Activated CD4-positive, alpha-beta T cell treated with anti-CD3 and anti-CD28 coated beads for 48 hours (primary cell): ENCODE measurements at places on chromosomes 4 and X.

DNA sequence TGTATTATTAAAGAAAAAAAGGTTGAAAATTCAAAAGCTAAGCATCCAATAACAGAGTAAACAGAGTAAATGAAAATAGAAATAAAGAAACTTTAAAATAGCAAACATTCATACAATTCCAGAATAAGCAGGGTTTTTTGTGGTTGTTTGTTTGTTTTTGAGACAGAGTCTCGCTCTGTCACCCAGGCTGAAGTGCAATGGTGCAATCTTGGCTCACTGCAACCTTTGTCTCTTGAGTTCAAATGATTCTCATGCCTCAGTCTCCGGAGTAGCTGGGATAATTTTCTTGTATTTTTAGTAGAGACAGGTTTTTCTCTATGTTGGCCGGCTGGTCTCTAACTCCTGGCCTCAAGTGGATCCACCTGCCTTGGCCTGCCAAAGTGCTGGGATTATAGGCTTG lies 6.6 kb upstream of the THOC2 start:
- DNase-seq, result no peak

GRCh38 chrX:24498975-24499374 lies 33.9 kb downstream of the PDK3 start:
- no peak for DNase-seq

DNA sequence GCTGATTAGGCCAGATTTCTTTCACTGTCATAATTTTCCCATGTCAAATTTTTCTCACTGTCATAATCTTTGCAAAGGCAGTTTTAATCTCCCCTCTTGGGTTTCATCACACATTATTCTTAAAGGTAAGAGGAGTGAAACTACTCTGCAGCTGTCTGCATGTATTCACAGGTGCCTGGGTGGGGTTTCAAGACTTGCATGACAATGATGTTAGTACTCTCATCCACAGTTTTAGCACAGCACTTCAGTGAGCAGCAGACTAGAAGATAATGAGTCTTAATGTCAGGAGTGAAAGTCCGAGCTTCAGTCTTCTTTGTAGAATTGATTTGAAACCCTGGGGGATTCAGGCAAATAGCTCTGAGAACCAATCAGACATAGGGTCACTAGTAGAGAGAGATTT lies 182.5 kb upstream of the GALNT7 start:
- no peak for DNase-seq

GRCh38 chrX:8783097-8783713 lies 18.0 kb downstream of the FAM9A start:
- DNase-seq, result peak; percentile 43
